CD4-positive, alpha-beta T cell treated with Interleukin-4 for 1 hour (primary cell): ENCODE measurements at places on chromosomes 6 and 20.

DNA sequence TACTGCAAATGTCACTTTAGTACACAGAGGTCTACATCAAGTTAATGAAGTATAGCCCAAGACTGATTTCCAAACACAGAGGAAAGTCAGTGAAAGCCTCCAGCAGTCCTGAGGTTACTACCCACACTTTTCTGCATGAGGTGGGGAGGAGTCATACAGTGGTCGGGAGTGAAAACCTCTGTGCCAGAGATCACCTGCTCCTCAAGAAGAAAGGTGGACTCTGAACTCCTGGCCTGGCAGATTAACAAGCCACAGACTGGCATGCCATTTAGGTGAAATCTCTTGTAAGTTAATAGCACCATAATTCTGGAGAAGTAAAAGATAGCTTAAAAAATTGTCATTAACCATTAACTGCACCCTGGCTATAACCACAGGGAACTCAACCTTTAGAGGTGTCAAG, 125.0 kb upstream of the LAMP5 start:
- no peak for DNase-seq

GRCh38 chr6:128138694-128139093, 237.8 kb upstream of the THEMIS start:
- no peak for DNase-seq

GRCh38 chr6:106508277-106508676, 121.0 kb downstream of the RTN4IP1 start:
- no peak for DNase-seq

- no peak for DNase-seq
These were observed 8.7 kb downstream of the UNC93A start for GRCh38 chr6:167299641-167300308.

DNA sequence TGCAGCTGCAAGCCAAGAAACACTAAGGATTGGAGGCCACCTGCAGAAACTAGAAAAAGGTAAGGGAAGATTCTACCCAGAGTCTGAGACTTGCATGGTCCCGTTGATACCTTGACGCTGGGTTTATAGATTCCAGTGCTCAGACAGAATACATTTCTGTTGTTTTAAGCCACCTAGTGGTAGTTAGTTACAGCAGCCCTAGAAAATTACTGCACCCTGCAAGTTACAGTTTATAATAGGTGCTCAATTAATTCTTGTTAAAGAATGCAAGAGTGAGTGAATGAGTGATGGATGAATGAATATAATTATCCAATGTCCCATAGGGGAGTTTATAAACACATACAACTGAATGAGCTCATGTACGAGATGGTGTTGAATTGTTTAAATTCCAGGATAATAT, 453.1 kb upstream of the SLC35B3 start:
- no peak for DNase-seq

GRCh38 chr20:5171064-5171789, 44.4 kb downstream of the CDS2 start:
- no peak for DNase-seq

GRCh38 chr20:34754611-34755010, 50.5 kb downstream of the TP53INP2 start:
- no peak for DNase-seq

DNA sequence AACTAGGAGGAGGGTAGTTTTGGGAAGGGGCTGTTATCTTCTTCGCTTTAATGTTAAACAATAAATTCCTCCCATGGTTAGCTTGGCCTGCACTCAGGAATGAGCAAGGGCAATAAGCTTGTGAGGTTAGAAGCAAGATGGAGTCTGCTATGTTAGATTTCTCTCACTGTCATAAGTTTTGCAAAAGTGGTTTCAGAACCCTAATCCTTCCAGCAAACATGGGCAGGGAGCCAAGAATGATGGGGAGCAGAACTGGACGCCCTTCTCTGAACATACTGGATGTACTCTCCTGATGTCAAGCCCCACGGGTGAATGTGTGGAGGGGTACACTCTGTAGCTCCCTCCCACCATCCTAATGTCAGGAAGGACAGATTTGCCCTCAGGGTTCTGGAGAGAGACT, 22.3 kb downstream of the C6orf163 start:
- no peak for DNase-seq

DNA sequence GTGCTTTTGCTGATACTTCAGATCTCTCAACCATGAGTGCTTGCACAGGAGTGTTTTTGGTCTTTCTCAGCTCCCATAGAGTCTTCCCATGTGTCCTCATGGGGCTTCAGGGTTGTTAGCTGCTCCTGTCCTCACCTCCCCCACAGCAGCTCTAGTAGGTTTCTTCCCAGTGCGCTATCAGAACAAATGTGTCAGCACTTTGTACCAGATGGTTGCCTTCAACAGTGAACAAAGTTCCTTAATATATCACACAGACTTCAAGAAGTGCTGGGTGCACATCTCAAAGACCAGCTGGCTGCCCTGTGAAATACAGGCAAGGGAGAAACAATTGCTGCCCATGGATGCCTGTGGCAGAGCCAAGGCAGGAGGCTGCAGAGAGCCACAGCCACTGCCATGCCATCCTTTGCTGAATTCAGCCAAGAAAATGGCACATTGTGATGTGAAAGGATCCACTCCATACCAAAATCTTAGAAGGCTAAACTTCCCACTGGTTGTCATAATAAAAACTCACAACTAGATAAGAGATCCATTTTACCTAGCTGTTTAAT, 471.3 kb downstream of the C6orf118 start:
- no peak for DNase-seq

GRCh38 chr6:112118034-112118433, 30.6 kb downstream of the FAM229B start:
- no peak for DNase-seq

- DNase-seq: no peak
These were observed 38.0 kb upstream of the SYNDIG1 start for GRCh38 chr20:24431279-24432045.

- DNase-seq: no peak
These were observed 628.8 kb upstream of the SLC35B3 start for GRCh38 chr6:9064156-9064555.

- no peak for DNase-seq
These were observed 49.1 kb downstream of the ZHX3 start for GRCh38 chr20:41268402-41268801.

- peak; percentile 30 for DNase-seq
These were observed 185.8 kb upstream of the PRDM1 start for GRCh38 chr6:105900125-105900937.

DNA sequence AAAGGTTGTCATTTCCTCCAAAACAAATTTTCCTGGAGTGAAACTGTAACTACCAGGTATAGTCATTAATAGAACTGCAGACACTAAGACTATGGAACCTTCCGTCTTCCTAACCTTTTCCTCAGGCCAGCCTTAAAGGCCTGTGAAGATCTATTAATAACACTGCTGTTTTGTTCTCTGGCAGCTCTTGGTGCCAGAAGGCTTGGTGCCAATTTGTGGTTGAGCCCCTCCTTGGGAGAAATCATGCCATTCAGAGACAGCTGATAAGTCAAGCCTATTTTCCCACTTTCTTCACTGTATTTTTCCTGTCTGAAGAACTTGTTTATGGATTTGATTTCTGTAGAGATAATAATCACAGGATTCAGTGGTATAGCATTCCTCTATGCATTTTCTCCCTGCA, 64.8 kb downstream of the HCRTR2 start:
- no peak for DNase-seq

- DNase-seq: no peak
These were observed 673.6 kb downstream of the CD109 start for GRCh38 chr6:74369556-74369993.

DNA sequence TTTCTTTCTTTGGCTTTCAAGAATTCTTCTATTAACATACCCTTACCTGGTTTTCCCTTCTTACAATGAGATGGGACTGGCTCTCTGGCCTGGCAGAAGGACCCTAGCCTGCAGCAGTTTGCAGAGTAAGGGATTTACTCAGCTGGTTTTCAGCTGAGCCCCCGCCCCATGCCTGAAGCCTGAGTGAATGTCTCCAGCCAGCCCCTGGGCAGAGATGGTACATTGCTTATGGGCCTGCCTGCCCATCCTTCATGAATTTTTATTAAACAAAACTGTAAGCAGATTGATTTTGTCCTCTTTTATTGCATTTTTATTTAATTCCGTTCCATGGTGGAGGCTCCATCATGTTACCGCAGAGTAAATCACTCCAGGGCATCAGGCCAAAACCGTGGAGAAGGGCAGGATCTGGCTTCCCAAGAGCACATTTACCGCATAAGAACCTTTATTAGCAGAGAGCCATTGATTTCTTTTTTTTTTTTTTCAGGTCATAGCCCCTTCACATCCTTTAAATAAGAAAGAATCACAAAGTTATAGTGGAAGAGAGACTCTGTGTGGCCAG, 316.2 kb downstream of the DHX35 start:
- DNase-seq: no peak

GRCh38 chr6:108142240-108142639, 23.6 kb upstream of the NR2E1 start:
- DNase-seq: no peak

DNA sequence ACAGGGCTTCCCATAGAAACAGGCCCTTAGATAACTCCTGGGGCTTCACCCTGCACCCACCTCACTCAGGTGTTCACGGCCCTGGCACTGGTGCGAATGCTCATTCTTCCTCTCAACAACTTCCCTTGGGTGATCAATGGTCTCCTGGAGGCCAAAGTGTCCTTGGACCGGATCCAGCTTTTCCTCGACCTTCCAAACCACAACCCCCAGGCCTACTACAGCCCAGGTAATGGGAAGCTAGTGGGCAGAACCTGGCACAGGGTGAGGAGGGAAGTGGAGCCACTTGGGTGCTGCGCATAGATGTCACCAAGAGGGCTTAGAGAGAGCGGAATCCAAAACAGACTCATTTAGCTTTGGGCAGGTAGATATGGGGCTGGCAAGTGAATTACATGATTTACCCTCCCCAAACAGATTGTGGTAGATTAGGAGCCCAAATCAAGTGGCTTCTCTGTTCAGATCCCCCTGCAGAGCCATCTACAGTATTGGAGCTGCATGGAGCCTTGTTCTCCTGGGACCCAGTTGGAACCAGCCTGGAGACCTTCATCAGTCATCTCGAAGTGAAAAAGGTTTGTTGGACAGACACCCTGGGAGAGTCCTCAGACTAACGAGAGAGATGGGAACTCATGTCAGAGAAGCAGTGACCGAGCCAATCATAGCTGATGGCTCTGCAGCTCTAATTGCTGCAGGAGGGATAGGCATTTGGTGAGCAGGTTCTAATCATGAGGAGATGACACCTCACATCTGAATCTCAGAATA, 8.5 kb downstream of the ABCC10 start:
- no peak for DNase-seq

DNA sequence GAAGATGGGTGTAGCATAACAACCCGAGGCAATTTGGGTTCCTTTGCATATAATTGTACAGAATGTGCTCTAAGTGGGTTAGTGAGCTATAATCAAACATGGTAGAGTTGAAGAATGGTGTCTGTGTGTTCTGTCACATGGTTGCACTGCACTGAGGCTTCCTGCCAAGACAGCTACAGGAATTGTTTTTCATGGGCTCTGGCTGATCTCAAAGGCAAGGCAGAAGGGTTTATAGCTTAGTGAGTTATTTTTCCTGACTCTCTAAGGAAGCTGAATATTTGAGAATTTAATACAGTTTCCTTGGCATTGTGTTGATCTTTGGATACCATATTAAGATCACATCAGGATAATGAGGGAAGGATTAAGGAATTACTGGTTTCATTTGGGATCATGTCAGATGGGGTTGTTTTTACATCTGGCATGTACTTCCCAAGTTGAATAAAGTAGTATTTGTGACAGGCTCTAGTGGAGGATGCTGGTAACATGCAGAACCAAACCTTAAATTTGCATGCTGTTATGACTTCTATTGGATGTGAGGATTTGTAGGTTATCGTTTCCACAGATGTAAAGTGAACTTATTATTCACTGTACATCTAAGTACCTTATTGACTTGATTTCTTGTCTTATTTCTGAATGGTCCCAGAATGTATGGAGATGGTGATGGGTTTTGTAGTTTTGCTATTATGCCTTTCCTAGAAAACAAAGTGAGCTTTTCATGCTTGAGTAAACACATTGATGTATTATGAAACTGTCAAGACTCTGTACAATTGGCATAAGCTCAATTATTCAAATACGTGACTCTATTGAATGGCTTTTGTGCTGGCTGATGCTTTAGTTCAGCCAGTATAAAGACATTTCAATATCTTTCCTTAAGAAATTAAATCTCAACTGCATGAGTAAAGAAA, 43.3 kb downstream of the LRRC1 start:
- no peak for DNase-seq

- no peak for DNase-seq
These were observed 27.2 kb upstream of the CNKSR3 start for GRCh38 chr6:154537511-154538325.

DNA sequence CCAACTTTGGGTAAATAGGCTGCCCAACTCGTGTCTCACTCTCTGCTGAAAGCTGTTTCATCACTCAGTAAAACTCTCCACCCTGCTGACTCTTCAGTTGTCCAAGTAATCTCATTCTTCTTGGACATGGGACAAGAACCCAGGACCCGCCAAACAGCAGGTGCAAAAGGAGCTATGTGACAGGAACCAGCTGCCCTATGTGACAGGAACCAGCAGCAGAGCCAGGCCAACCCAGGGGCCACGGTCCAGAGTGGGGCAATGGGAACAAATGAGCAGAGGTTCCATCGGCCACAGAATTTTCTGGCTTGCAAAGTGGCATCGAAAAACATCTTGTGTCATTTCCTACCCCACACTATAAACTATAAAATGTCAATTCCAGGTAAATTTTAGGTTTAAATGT, 56.5 kb downstream of the MOXD1 start:
- DNase-seq: no peak

DNA sequence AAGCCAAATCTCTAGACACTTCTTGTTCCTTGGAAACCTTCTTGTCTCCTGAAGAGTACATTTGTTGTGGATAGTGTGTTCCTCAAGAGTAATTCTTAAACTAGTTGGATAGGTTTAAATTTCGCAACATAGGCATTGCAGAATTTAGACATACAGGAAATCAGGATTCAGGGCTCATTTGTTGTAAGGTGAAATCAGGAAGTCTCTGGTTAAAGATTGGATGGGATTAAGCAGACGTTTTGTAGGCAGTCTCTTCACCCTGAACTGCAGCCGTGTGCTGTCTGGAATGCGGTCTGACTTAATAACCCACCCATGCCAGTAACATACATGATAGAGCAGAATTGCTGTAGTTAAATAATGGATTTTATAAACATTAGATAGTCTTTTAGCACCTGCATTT, 21.7 kb downstream of the HIVEP1 start:
- DNase-seq: no peak

DNA sequence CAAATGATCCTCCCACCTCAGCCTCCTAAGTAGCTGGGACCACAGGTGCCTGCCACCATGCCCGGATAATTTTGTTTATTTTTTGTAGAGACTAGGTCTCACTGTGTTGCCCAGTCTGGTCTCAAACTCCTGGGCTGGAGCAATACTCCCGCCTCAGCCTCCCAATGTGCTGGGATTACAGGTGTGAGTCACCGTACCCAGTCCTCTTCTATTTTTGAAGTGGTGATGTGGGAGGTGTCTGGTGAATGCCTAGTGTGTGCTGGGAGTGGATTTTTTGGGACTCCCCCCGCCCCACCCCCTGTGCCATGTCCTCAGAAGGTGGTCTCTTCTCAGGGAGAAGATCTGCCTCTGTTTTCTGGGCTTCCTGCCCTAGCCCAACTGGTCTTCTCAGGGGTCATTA, 47.9 kb upstream of the CLDN20 start:
- DNase-seq: no peak

DNA sequence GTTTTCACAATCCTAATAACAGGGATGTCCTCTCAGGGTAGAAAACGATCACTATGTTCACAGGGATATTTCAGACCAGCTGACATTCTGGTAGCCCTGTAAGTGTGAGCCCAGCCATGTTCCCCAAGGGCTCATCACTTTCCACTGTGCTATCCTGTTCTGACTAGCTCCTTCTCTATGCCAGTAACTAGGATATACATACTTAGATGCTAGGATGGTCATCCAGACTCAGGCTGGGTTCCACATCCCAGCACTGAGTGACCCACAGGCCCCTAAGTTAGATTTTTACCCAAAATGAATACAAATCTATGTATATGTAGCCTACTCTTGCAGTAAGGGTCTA, 83.0 kb downstream of the CD164 start:
- no peak for DNase-seq
